Natural killer cell (primary cell): ENCODE measurements at places on chromosomes 3 and 15. TPM values are rescaled to one million over a fixed set of nuclear protein-coding genes. Genes with fewer than 3 reads are reported as not detected.

The CLSTN2 gene
- total RNA-seq: not detected

The ULK3 gene
- 75.1 TPM for total RNA-seq

The GOLGA8S gene
- 2.3 TPM for total RNA-seq

GRCh38 chr3:179948740-179949139 lies 88.0 kb downstream of the PEX5L start:
- H3K27me3 ChIP-seq: no peaks in the 10 kb centered on the region
- no peak for DNase-seq
- no peaks in the 10 kb centered on the region for H3K36me3 ChIP-seq

DNA sequence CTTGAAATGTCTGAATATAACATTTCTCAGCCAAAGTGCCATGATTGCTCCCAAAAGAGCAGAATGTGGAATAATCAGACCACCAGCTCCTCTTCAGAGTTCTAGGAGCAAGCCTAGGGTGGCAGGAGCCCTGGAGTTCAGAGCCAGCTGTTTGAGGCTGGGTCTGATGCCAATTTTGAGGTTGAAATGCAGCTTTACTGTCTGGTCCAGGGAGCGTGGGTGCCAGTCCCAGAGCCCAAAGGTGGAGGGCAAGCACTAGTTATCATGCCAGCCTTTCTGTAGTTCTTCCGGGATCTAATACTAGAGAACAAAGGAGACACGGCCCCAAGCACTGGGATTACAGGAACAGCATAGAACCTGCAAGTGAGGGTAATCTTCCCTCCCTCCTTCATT lies 69.3 kb downstream of the TNFAIP8L3 start:
- DNase-seq: no peak
- H3K27ac ChIP-seq: no peak overlapping the region
- no peak overlapping the region for H3K4me3 ChIP-seq
- no peaks in the 10 kb centered on the region for H3K36me3 ChIP-seq

- no peaks in the 10 kb centered on the region for H3K4me1 ChIP-seq
Measured at GRCh38 chr3:10329495-10330015, 8.6 kb upstream of the SEC13 start.

DNA sequence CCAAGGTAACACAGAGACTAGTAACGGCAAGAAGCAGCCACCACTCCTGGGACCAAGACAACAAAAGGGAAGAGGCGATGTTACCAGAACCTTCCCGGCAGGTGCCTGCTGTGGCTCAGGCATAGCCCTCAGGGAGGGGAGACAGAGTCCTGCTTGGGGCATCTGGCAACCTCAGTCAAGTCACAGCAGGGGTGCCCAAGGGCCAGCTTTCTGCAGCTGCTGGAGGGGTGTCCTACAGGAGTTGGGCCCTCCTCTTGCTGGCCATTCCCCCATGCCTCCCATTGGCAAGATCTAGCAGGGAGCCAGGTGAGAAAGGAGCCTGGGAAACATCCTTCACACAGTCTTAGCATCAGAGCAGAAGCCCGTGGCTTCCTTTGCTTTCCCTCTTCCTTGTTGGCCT lies 197.3 kb upstream of the IL12A start:
- H3K27me3 ChIP-seq: no peaks in the 10 kb centered on the region
- DNase-seq: no peak
- H3K4me1 ChIP-seq: no peaks in the 10 kb centered on the region
- no peak overlapping the region for H3K4me3 ChIP-seq
